Inflammatory macrophage treated with lipopolysaccharide for 1 hour (primary cell): ENCODE measurements at places on chromosomes 12 and 14.

DNA sequence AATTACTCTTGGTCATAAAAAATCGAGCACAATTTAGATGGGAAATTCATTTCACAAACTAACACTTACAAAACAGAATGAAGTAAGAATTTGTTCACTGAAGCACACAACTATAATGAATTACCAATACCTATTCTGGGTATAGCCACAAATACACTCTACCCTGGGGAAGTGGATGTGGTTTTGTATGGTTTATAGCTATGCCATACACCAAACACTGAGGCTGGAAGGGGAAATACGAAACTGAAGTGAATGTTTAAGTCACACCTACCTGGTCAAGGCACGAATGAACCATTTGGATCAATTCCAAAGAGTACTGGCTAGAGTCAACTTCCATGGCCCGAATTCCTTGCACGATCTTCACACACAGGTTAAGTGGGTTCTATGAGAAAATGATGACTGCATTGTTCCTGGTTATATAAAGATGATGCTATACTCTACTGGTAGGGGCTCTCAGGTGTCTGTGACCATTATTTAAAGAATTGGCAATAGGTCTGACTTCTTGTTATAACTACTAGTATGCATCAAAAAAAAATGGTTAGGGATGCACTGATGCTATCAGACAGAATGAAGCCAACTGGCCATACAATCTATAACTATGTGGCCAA, 12.8 kb downstream of the NEK9 start:
- no peak for DNase-seq

- no peak for DNase-seq
Observed at GRCh38 chr14:69838881-69839416, 40.3 kb upstream of the SMOC1 start.

DNA sequence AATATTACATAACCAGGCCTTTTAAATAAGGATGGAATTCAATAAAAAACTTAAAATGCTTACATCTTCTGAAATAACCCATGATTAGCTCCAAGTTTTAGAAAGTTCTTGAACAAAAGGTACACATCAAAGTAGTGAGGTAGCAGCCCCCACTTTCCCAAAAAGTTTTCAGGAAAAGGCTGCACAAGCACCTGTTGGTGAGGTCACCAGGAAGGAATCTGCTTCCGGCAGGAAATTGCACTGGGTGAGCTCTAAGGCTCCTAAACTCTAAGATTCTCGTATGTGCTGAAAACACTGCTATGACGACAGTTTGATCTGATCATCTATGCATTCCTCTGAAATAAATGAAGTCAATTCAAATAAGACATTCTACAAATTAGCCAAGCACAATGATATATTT, 34.3 kb upstream of the TTC7B start:
- DNase-seq: no peak

DNA sequence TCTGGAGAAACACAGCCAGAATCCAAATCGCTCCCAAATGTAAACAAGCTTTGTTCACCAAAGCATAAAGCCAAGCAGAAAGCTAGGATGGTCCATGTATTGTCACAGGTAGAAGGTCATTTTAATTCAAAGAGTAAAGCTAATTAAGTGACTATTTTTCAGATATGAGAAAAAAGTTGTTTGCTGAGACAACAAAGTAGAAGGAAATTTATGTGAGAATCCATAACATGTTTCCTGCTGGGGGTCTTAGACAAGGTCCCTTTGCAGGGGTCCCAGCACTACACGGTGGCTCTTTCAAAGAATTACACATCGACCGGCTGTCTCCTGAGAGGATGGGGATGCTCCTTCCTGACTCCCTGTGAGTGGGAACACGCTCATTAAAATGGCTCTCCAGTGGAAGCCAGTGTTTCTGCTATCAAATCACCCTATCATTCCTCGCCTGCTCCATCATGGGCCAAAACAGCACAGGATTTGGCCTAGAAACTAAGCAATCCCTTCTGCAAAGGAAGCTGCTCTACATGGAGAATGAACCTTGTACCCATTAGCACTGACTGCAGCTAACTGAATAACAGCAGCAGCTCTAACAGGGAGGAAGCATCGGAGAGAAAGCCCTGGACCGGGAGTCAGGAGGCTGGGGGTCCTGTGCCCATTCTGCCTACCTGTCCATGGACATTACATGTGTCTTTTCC, 175.3 kb downstream of the STXBP6 start:
- no peak for DNase-seq

DNA sequence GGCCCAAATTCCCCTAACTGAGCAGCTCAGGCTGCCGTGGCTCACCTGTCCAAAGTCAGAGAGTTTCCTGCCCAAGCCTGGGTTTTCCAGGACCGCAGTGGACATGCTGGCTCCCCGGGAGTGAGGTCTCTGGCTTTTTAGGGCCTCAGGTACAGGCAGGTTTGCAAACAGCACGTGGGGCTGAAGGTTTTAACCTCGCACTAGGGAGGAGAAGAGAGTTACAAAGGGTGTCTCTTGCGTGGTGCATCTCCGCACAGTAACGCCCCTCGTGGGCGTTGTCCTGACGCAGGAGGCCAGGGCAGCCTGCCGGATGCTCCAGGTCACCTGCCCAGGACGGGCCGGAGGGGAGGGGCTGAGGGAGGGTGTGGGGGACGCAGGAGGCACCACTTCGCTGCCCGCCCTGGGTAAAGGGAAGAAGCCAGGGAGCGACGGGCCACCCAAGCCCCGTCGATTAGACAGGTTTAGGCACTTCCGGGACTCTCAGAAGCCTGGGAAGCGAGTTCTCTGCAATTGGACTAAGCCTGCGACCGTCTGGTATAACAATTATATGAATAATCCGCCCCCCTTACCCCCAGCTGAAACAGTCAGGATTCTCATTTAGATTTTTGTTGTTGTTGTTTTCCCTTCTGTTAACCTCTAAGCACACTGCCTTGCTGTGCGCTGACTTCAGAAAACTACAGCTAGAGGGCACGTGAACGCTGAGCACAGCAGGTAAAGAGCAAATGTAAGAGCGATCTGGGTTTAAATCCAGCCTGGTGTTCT, at the start of gene PAH:
Gene PAH (minus strand): TSS at position 219 of the 762 bp plus-strand sequence. CDS start 114 bp downstream, at position 105.
- no peak for DNase-seq

DNA sequence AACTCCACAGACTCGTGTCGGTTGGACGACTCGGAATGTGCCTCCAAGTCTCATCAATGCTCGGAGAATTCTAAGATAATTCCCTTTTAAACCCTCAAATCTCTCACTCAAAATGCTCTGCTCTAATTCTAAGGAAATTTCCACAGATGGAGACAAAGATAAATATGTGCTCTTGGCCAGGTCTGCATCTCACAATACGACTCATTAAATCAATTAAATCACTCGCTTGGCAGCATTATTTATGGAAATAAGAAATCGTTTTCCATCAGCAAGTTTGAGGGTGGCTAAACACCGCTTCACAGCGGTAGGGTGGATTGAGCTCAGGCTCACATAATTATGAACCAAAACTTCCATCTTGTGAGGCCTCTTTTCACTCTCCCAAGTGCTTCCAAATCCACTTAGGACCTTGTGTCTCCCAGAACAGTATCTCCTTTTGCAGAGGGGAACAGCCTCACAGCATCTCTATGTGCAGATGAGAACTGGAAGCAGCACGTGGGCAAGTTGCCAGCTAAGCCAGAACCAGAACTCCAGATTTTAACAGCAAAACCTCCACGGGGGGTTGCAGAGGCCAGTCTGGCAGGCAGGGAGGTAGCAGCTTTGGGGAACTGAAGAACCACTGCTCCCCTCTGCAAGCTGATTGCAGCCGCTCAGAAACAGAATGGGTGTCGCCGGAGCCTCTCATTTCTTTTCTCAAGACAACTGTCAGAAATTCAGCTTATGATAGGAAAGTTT, 43.8 kb downstream of the RIMBP2 start:
- no peak for DNase-seq

DNA sequence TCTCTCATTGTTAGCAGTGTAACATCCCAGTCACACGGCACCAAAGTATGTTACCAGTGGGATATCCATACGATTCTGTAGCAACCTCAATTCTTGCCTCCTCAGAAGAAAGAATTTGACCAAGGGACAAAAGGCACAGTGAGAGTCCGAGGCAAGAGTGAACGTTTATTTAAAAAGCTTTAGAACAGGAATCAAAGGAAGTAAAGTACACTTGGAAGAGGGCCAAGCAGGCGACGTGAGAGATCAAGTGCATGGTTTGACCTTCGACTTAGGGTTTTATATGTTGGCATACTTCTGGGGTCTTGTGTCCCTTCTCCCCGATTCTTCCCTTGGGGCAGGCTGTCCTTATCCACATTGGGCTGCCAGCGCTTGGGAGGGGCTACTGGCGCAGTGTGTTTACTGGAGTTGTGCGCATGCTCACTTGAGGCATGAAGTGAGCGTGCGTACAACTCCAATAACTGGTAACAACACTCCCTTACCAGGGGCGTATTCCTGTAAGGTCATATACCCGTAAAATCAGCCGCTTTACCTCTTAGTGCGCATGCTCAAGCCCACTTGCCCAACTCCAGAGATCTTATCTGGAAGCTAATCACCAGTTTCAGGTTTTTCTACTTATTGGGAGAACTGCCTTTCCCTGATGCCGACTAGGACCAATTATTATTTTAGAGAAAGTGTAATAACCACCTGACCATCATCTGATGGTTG, 71.7 kb downstream of the FAR2 start:
- no peak for DNase-seq

DNA sequence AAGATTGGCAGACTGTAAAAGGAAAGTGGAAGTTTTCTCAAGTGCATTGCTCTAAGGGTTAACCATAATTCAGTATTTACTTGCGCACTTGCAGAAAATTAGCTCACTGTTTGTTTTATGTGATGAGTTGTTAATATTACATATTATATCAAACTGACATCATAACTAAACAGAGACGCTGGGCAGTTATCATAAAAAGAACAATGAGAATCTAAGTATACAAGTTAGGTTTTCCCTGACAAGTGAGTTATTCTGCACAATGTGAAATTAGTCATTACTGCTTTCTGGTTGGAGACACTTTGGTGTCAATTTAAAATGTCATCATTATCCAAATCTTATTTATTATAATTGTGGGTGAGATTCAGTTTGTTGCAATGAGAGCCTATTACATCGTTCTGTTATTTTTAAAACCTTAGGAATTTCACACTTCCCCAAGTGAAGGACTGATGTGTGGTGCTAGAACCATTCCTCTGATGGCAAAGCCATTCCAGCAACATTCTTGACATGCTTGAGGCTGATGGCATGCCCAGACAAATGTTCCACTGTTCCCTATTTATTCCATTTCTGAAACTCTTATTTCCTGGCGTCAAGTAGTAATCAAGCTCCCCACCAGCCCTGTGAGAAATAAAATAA, 90.1 kb upstream of the FLRT2 start:
- DNase-seq: no peak

- no peak for DNase-seq
Observed at GRCh38 chr12:95303476-95303875, 85.9 kb downstream of the VEZT start.

GRCh38 chr14:77000340-77001270, 27.9 kb downstream of the IRF2BPL start:
- peak; percentile 10 for DNase-seq

DNA sequence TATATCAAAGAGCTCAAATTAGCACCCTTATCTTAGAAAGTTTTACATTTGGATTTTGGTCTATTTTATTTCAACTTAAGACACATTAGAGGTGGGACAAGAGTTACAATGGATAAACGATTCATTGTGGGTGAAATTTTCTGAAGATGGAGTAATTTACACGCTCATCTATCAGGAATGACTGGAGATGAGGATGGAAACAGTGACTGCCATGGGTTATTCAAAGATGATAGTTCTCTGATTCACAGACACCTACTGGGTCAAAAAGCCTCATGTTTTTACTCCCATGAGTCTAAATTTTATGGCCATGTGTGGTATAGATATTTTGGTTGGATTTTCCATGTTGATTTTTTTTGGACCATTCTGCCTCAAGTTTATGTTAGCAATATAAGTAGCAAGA, 22.1 kb downstream of the SAMD4A start:
- no peak for DNase-seq

DNA sequence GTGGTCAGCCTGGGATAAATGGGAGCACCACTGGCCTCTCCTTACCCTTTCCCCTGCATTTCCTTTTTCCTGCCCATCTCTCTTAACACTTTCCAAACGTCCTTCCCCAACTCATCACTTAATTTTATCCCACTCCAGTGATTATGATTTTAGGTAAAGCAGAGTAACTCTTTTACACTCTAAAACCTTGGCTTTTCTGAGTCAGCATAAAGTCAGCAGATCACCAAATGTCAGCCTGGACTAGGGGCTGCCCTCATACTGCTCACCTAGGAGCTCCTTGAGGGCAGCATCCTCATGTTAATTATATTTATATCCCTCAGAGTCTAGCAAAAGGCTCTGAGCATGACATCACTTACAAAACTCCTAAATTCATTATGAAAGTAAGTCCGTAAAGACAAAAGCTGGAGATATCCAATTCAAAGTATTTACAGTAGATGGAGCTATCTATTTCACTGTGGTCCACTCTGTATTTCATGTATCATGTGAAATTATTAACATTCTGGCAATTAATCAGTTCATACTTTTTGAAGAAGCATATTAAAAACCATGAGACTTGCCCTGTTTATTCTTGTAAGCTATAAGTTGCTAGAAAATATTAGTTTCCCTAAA, 17.0 kb upstream of the DICER1 start:
- DNase-seq: no peak

GRCh38 chr12:95766356-95767019, 24.1 kb downstream of the NTN4 start:
- DNase-seq: no peak

GRCh38 chr14:91858536-91859275, 8.6 kb downstream of the TC2N start:
- peak; percentile 25 for DNase-seq

DNA sequence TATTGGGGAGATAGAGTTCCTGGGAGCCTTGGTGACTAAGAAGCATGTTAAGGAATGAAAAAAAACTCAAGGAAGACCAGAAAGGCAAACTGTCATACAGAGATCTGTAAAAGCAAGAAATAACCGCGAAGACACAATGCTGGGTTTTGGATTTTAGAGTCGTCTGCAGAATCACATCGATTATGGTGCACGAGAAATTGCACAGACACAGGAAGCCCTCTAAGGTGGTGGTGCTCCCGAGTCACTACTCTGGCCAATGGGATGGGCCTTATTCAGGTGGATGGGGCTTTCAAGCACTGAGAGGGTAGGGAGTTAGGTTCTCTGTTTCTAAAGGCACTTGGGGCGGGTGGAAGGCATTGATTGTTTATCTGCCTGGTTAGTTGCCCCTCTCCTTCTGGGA, 10.3 kb upstream of the FLVCR2 start:
- no peak for DNase-seq

DNA sequence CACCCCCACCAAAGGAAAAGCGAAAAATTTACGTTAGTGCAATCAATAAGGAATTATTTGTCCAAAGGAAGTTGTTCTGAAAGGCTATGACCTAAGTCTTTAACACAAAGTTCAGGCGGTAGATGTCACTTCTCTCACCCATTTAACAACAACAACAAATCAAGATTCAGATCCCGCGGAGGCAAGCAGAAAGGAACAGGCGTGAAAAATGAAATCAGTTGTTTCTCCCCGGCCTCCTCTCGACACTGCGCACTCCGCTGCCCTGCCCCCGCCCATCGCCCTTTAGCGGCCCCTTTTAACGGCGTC, 1.4 kb downstream of the DENND5B start:
- peak; percentile 48 for DNase-seq
